ENCODE measurements at places on chromosomes 11 and 22.
A peak's percentile ranks its signal among the peaks of the same experiment; 100 is the strongest.

DNA sequence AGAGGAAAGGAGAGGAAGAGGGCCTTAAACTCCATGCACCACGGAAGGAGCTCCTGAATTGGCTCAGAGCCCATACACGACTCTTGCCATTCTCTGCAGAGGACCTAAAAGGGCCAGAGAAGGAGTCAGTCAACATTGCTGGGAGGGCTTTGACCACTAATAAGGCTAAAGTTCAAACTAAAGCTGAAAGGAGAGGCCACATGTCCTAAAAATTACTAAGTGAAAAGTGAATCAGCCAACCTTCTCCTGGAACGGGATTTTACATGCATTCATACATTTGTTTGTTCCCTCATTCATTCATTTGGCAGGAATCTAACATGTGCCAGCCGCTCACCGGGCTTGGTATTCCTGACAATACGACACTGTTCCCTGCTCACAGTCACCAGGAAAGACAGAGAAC, 10.5 kb downstream of the CLMP start:
- no peak for DNase-seq

GRCh38 chr11:76524461-76524860, 79.6 kb downstream of the EMSY start:
- DNase-seq = no peak

GRCh38 chr22:44382116-44383038, 69.6 kb upstream of the SHISAL1 start:
- no peak for DNase-seq

DNA sequence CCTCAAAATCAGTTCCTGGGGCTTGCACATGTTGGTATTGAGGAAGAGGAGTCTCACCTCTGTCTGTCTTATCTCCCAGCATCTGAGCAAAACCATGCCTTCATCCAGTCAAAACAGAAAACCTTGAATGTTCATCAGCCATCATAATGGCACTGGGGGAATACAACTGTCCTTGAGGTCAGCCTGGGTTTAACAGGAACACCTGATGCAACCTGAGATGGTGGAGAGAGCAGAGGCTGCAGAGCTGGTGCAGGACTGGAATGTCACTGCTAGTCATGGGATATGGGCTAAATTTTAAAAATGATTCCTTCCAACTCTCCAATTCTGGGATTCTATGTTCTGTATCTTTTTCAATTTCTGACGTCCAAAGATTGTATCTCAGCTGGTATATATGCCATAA, 931.0 kb downstream of the NTM start:
- no peak for DNase-seq

- no peak for DNase-seq
These were observed 7.7 kb upstream of the SIPA1 start for GRCh38 chr11:65630215-65630614.

DNA sequence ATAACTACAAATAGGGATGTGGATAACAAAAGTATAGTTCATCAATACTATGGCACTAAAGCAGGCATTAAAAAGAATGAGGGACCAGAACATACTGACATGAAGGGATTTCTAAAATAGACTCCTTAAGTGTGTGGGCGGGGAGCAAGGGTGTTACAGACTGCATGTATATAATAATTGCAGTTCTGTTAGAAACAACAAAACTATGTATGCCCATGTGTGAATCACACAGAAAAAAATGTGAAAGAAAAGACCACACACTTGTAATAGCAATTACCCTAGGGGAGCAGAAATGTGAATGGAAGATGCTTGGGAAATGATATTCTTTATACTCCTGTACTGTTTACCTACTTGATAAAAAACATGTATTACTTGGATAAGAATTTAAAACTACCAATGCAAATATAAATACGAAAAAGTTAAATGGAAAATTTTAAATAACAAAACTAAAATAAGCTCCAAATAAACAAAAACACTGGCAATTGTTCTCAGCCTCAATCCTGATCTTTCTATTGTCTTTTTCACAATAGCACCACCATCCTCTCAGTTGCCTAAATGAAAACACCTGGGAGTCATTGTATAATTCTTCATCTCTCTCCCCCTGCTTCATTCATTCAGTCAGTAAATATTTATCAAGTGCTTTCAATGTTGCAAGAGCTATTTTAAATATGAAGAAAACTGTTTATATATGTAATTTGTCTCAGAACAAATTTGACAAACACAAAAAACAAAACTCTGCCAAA, 129.8 kb downstream of the FCHSD2 start:
- DNase-seq = no peak

DNA sequence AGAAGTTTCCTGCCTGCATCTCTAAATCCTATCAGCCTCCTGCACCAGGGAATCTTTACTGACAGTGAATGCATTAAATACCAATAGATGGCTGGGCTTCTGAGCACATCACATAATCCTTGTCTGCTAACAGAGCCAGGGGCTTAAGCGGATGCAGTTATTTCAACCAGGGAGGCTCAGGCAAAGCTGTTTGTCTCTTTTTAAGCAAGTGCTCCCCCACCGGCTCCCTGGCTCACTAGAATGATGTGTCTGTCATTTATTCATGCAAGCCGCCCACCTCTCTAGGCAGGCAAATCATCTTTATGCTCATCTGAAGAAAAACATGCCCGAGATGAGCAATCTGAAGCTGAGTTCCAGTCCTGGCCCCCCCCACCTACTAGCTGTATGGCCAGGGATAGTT, 182.3 kb downstream of the TENM4 start:
- DNase-seq = no peak

GRCh38 chr11:64888729-64889511, 10.5 kb upstream of the EHD1 start:
- DNase-seq = no peak

- no peak for DNase-seq
These were observed 518.7 kb downstream of the NTM start for GRCh38 chr11:131889146-131889577.

DNA sequence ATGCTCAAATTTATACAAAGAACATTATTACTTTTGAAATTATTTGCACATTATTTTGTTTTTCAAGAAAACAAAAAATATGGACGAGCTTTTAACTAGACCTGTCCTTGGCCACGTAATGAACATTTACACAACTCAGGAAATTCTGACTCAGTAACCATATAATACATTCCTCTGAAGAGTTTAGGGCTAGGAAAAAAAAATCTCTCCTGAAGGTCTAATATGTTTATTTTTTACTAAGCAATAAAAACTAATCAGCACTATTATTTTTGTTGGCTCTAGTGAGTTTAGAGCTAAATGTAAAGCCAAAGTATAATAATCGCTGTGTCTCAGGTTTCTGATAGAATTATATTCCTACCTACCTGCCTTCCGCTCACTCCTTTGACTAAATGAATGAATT, 187.5 kb downstream of the SWAP70 start:
- no peak for DNase-seq

- no peak for DNase-seq
These were observed 1295.8 kb downstream of the BRD1 start for GRCh38 chr22:48531761-48532435.

GRCh38 chr11:86456075-86456939, 81.6 kb downstream of the CCDC81 start:
- DNase-seq = peak; percentile 79

DNA sequence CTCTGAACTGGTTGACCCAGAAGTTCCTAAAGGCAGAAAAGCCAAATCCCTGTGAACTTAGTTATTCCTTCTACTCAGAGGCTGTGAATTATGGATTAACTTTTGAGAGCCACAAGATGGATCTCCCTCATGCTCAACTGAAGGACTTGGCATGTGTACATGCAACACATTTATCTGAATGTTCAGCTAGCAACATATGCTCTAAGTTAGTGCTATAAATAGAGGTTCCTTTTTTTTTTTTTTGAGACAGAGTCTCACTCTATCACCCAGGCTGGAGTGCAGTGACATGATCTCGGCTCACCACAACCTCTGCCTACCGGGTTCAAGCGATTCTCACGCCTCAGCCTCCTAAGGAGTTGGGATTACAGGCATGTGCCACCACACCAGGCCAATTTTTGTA, 40.1 kb downstream of the EIF4ENIF1 start:
- DNase-seq = no peak

DNA sequence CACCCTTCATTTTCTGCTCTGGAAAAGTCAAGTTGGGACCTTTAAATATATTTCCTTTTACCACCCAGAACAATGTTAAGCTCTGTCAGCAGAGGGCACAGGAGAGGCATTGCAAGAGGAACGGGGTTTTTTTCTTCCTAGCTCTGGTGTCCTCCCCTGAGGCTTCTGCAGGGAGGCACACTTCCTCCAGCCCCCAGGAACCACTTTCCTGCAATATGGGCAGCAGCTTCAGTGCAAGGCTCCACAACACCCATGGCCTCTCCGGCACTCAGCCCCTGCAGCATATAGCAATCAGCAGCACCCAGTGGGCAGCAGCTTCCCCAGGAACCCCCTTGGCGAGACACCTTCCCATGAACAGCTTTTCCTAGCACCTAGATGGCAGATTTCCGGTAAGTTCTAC, 101.4 kb downstream of the SYT9 start:
- no peak for DNase-seq

DNA sequence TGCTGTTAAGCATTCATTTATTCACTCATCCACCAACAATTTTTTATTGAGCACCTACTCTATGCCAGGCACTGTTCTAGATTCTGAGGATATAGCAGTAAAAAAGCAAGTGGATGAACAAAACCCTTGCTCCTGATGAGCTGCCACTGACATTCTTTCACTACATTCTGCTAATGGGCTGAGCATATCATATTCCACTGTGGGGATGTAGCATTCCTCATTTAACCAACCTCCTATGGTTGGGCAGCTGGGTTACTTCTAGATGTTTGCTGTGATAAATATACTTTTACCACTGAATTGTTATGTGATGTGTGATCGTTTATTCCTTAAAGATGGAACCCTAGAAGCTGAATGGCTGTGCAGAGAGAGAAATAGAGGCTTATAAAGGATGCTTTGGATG, 176.9 kb downstream of the MN1 start:
- DNase-seq = no peak

GRCh38 chr11:68896171-68896959, 7.3 kb downstream of the MRPL21 start:
- DNase-seq = no peak

DNA sequence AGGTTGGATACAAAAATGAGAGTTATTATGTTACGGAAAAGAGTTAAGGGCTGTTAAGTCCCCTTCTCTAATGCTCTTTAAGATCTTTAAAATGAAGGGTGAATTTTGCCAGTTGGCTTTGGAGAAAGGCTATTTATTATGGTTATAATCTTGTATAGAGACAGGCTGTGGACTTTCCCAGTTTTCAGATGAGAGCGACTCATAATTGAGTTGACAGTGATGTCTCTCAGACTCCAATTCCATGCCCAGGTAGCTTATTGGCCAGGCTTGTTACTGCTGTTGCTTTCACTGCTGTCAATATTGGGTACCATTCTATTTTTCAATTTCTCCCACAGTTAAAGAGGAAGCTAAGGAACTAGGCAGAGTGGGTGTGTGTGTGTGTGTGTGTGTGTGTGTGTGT, 13.1 kb downstream of the ENDOD1 start:
- DNase-seq = no peak

DNA sequence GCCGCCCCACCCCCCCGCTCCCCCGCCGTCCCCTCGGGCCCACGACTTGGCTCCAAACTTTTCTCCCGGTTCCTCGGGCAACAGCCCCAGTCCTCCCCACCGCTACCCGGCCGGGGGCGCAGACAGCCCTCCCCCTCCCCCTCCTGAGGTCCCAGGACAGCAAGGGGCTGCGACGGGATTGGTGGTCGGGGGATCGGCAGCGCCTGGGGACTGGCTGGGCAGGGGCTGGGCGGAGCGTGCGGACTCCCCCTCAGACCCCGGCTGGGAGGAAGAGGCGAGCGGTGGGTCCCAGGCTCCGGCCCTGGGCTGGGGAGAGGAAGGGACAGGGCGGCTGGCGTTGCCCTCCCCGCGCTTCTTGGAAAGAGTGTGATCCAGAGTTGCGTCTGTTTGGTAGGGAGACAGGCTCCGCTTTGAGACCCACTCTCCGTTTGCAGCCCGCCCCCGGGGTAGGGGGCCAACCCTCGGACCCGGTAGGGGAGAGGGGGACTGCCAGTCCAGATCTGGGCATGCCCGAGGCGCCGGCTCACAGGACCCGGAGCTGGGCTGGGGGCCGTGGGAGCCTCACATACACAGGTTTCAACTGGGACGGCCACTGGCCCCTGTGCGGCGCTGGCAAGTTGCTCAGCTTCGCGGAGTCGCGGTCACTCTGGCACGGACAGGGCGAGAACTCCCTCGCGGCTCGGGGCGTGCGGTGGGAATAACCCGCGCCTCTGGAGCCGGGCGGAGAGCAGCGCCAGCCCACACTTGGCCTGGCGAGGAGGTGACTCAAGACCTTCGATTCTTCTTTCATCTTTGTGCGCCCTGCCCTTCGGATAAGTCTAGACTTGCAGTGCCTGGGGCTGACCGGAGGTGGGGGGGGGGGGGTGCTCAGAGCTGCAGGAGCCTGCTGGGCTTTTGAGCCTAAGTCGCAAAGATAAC, 999 bp downstream of the TSKU start:
- DNase-seq = no peak

- peak; percentile 50 for DNase-seq
These were observed at the start of gene TMEM151A for GRCh38 chr11:66291706-66292542. TSS of gene TMEM151A (plus strand) at chr11:66291894. CDS start at chr11:66292014, 120 bp downstream.

- DNase-seq = no peak
These were observed 25.4 kb upstream of the MUC5B start for GRCh38 chr11:1197431-1197885.

DNA sequence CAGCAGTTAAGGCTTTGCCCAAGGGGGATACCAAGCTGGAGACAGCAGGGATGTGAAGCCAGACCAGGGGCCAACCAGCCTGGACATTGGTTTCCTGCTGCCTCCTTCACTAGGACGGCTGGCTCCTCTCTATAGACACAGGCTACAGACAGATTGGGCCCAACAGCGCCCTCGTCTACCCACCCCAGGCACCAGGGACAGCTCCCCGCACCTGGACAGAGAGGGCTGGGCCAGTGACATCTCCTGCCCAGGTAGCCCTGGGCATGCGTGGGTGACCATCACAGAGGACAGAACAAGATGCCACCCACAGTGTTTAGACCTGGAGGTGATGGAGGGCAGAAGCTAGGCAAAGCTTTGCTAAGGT, 1.2 kb downstream of the DKK3 start:
- DNase-seq = no peak

Measured in stimulated activated CD4-positive, alpha-beta T cell treated with anti-CD3 and anti-CD28 coated beads, Interleukin-4, amount 100 ng/mL, for 1 hour (primary cell).